ENCODE measurements at places on chromosomes 12 and 14. TPM values are rescaled to one million over a fixed set of nuclear protein-coding genes. Genes with fewer than 3 reads are reported as not detected.

- no peak for DNase-seq
These were observed 185.1 kb downstream of the MDGA2 start for GRCh38 chr14:47490353-47490752.

The PIGH gene
- total RNA-seq: 8.0 TPM

DNA sequence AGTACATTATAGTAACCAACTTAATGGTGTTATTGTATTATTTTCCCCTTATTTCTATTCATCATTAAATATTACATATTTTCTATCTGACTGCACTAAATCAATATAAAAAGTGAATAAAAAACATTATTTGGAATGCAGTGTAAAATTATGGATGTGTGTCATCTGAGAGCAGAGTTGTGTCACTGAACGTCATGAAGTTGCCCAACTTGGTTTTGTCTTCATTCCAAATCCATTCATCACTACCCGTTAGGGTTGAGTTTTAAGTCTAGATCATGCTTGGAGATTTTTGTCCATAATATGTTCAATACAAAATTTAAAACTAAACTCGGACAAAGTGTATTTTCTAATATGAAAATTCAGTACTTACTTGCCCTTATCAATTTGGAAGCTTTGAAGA lies 16.1 kb downstream of the KLRF1 start:
- DNase-seq: no peak

GRCh38 chr12:16034136-16034817 lies 123.1 kb downstream of the DERA start:
- no peak for DNase-seq
